Cerebellum (tissue), 4 donors: ENCODE measurements at places on chromosomes 5 and 9. TPM values are rescaled to one million over a fixed set of nuclear protein-coding genes. Genes with fewer than 3 reads are reported as not detected.

DNA sequence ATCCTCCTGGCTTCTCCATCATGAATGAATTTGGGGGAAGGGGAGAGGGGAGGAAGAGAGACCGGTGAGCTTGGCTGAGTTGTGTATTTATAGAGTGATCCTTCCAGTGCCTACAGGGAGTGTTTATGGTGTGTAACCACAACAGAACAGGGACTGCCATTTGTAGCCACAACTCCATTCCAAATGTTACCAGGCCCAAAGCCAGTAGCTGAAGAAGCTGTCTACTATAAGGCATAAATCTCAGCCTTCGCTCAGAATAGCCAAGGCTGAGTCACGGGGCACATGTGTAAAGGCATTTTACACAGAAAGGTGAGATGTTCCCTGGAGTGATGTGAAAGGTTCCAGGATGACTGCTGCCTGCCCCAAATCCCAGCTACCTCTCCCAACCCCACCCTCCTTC lies 2.5 kb downstream of the TMEM252 start:
- DNase-seq: no peak

DNA sequence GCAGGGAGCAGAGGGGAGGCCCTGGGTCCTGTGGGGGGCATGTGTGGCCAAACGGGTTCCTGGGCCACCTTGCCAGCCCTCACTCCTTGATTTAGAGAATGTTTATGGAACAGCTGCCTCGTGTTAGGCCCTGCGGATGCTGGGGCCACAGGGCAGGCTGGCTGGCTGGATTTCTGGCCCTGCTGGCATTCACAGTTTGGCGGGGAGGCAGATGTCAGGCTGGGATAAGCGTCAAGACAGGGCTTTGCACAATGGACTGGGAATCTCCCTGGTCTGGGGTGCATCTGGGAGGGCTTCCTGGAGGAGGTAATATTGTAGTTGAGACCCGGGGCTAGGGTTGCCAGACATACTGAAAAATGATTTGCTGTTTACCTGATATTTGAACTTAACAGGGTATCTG lies 13.8 kb downstream of the NCS1 start:
- no peak for DNase-seq

DNA sequence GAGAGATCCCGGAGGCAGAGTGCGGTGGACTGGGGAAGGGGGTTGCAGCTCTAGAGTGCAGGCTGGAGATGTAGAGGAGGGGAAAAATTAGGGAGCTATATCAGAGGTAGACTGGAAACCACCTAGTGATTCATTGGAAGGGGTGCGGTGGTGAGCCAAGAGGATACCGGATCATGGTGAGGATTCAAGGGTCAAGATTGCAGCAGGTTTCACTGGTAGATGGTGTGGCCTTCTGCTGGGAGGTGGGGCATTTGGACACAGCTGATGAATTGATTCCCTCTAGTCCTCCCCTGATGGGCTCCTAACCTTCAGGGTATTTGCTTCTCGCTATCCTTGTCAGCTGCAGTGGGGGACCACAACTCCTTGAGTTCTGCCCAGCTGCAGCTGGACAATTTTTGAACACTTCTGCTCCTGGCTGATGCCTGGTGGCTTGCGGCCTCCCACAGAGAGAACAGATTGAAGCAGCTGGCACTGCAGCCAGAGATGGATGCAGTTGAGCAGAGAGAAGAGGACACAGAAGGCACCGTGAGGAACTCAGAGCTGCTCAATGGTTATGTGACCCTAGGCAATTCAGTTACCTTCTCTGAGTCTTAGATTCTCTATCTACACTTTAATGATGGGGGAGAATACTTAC lies 134.4 kb upstream of the ABCA1 start:
- no peak for DNase-seq

WDR38 gene
- total RNA-seq: 0.27 TPM

GRCh38 chr5:91224969-91225368 lies 158.1 kb downstream of the ARRDC3 start:
- no peak for DNase-seq

- no peak for DNase-seq
These were observed 121.0 kb upstream of the GAS1 start for GRCh38 chr9:87068177-87068840.

DNA sequence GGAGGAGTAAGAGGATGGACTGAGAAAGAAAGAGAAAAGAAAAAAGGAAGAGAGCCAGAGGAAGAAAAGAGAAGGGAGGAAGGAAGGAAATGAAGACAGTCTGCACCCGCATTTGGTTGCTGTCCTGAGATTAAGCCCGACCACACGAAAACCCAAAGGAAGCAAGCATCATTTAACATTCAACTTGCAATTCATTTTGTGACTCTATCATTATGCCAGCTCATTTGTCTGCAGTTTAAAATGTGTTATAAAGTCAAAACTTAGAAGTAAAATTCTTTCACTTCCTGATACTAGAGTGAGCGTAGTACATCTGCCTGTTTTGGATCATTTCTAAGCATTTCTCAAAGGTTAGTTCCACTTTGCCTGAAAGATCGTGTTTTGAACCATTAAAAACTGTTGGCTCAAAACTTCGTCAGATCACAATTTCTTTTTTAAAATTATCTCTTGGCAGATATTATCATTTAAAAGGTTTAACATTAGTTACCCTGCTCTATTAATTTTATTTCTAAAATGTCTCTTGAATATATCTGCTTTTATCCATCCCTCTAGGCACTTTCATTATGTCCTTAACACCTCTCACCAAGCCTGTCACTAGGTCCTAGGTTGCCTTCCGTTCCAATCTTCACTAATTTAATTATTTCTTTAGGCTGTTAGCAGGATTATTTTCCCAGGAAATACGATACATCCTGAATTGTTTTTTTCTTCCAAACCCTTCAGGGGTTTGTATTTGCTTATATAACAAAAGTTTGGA lies 240.9 kb downstream of the TLE4 start:
- DNase-seq: no peak

DNA sequence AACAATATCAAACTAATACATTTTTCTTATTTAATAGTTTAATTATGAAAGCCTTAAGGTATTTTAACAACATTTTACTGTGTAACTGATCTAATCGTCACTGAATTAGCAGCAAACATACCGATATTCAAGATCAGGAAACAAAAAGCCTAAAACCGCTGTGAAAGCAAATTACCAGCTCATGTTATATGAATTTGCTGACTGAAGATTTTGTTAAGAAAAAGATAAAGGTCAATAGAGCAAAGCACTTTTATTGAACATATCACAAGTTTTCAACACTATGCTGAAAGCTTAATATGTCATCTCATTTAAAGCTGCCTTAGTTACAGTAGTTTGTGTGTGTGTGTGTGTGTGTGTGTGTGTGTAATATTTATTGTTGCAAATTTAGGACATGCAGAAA lies 1634.9 kb upstream of the NUDT12 start:
- DNase-seq: no peak

DNA sequence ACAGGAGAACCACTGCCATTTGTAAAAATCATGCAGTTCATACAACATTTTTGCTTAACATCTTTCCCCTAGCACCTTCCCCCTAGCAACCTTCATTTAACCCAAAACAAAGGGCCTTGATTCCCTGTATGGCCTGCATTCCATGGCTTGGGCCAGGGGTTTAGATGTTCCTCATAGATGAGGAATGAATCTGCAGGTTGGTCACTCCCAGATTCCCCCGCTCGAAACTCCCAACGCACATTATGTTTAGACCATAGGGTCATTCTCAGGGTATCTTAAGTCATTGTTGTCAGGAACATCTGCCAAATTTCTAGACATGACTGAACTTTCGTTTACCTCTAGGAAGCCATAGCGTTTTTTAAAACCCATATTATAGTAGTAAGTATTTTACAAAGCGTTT lies 282.2 kb upstream of the VLDLR start:
- no peak for DNase-seq

DNA sequence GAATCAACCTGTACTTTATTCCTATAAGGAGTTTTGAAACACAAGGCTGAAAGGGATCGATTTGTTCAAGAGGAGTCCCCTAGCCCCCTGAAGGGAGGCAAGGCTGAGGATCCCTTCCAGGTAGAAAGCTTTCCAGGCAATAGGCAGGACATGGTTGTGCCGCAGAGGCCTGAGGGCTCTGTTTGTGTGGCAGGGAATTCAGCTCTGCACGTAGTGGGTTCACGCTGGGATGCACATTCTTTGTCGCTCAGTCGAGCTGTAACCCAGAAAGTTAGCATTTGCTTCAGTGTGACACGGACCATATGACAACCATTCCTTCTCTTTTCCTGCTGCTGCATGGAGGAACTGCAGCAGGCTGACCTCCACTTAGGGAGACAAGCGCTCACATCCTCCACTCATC lies 65.6 kb upstream of the TRIO start:
- no peak for DNase-seq

QRFP gene
- not detected for total RNA-seq

GRCh38 chr9:37430841-37431597 lies 8.5 kb downstream of the GRHPR start:
- DNase-seq: no peak

WDR31 gene
- 2.4 TPM for total RNA-seq

LMX1B gene
- 0.64 TPM for total RNA-seq

DNA sequence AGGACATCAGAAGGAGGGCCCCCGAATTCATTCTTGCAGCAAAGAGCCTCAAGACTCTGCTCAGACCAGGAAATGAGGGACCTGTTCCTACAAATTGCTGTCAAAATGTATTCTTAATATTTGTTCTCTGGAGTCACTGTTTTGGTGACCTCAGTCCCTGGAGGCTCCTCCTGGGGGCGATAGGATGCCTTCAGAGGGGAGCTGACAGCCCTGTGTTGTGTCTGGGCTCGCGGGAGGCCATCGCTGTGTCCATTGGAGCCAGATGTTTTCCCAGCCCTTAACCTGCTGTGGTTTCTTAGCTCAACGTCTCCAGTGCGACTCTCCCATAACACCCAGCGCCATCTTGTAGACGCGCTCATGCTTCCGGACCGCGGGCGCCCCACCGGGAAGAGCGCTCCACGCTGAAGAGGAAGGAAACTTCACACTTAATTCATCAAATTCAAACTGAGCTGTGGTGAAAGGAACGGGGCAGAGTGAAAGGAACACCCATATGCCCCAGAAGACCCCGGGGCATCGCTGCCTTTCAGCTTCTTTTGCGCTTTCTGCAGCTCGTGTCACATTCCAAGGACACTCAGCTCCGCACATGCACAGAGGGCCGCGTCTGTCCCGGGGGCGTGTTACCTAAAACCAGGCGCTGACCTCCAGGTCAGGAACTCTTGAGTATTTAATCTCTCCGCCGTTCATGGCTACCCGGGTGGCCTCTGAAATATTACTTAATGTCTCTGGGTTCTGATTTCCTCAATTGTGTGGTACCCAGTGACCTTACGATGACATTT lies 112.3 kb upstream of the GDNF start:
- no peak for DNase-seq

GHR gene
- 7.3 TPM for total RNA-seq

DNA sequence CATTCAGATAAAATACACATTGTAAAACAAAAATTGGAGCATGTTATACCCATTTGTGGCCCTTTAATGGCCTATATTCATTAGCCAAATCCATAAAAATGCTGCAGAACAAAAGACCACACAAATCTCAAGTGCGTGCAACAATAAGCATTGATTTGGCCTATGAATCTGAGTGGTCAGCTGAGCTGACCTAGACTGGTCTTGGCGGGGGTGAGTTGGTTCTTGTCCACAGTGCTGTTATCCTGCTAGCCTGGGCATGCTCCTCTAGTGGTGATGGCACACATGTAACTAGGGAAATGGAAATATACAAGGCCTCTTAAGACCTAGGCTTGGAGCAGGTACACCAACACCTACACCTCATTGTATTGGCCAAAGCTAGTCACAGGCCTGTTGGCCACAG lies 122.2 kb upstream of the TBCA start:
- no peak for DNase-seq
